ENCODE measurements at places on chromosomes 12 and 14. TPM values are rescaled to one million over a fixed set of nuclear protein-coding genes. Genes with fewer than 3 reads are reported as not detected.

GRCh38 chr12:113762155-113762881 lies 203.8 kb downstream of the RBM19 start:
- no peak overlapping the region for H3K27ac ChIP-seq
- peaks cover 14% of the 10 kb centered on the region for H3K27me3 ChIP-seq
- H3K4me1 ChIP-seq, result peaks cover 5% of the 10 kb centered on the region
- no peak for DNase-seq
- H3K4me3 ChIP-seq, result no peak overlapping the region
- no peaks in the 10 kb centered on the region for H3K36me3 ChIP-seq

GRCh38 chr14:19801118-19801464 lies 2.5 kb upstream of the OR4N2 start:
- no peak overlapping the region for H3K4me3 ChIP-seq
- H3K4me1 ChIP-seq, result no peaks in the 10 kb centered on the region
- no peak for DNase-seq

DNA sequence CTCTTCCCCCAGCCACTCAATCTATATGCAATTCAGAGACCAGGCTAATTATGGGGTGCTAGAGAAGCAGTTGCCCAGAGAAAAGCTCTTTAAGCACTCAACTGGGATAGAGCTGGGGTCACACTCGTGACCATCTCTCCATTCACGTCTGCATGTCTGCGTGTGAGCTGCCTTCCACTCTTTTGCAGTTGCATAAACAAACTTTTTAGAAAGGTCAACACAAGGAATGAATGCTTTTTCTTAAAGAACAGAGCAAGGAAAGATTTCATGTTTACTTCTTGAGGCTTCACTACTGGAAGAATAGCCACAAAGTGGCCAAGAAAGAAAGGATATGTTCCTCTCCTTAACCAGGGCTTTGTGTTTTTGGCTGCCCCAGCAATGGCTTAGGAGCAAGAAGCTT lies 151.1 kb downstream of the SAMD4A start:
- H3K36me3 ChIP-seq, result no peaks in the 10 kb centered on the region
- H3K27ac ChIP-seq, result peak overlapping the region; percentile 78
- H3K4me1 ChIP-seq, result peaks cover 33% of the 10 kb centered on the region

- no peak overlapping the region for H3K4me3 ChIP-seq
- no peaks in the 10 kb centered on the region for H3K27me3 ChIP-seq
- H3K4me1 ChIP-seq, result no peaks in the 10 kb centered on the region
- DNase-seq, result no peak
- H3K36me3 ChIP-seq, result peaks cover 12% of the 10 kb centered on the region
These were observed 18.1 kb upstream of the DIABLO start for GRCh38 chr12:122243965-122244364.

GRCh38 chr12:20547816-20548575 lies 147.1 kb upstream of the SLCO1C1 start:
- DNase-seq, result peak; percentile 45
- no peak overlapping the region for H3K27ac ChIP-seq
- H3K4me3 ChIP-seq, result no peak overlapping the region
- H3K36me3 ChIP-seq, result no peaks in the 10 kb centered on the region

DNA sequence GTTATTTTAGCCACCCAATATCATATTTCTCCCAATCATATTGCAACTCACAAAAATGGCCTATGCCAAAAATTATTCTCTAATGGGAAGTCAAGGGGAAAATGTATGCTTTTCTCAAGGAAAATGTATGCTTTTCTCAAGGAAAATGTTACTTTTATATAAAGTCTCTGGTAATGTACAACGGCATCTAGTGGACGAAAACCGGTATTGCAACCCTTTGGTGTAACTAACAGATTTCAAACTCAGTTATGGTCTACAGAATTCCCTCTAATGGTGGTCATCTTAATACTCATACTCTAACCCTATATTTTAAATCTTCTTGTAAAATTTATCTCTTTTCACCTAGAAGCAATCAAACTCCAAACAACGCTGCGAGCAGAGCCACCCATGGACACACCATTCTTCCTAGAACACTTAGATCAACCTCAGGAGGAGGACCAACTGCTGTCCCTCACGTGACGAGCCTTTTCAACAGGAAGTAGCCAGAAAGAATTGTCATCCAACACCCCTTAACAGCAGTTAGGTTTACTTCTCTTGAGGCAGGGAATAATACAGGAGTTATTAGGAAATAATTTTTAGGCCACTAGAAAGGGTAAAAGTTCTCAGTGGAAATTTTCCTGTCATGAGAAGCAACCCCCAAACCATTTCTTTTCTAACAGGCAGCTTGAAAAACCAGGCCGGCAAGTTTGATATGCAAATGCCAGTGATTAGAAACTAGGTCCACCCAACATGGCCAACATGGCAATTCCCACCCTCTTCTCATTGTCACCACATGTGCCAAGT lies 20.1 kb downstream of the APOBEC1 start:
- H3K27ac ChIP-seq, result no peak overlapping the region
- no peaks in the 10 kb centered on the region for H3K36me3 ChIP-seq
- peak; percentile 31 for DNase-seq
- H3K4me3 ChIP-seq, result no peak overlapping the region
- H3K4me1 ChIP-seq, result no peaks in the 10 kb centered on the region

GRCh38 chr12:88538250-88538649 lies 42.0 kb downstream of the KITLG start:
- H3K27ac ChIP-seq, result no peak overlapping the region
- no peaks in the 10 kb centered on the region for H3K27me3 ChIP-seq
- H3K36me3 ChIP-seq, result peaks cover 11% of the 10 kb centered on the region

DNA sequence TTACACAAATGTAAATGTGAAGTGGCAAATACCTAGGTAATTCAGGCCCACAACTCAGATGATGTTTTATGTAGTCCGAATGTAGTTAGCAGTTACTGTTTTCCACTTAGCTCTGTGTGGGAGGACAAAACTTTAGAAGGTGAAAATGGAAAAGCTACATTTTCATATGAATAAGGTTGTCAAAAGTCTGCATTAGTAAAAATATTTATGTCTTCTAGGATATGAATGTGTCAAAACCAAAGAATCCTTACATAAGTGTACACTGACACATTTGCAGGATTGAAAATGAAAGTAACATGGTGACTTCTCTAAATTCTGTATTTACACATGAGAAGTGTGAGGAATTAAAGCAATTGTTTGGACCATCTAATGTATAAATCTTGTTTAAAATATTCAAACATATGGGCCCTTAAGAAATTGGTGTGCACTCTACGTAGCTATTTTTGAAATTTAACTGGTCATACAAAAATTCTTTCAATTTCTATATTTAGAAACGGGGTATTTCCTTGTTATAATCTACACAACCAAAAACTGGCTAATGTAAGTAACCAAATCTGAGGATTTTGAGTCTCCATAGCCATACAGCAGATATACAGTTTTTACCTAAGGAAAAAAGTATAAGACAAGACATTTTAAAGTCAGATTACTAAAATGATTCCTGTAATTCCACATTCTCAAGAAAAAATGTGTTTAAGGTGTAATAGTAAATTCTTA lies 5.4 kb downstream of the CDKN1B start:
- peak overlapping the region; percentile 32 for H3K4me3 ChIP-seq
- peak overlapping the region; percentile 25 for H3K27ac ChIP-seq
- H3K27me3 ChIP-seq, result no peaks in the 10 kb centered on the region
- peaks cover 20% of the 10 kb centered on the region for H3K36me3 ChIP-seq
- DNase-seq, result peak; percentile 53

GRCh38 chr14:105473033-105473676 lies 1.5 kb upstream of the CRIP2 start:
- H3K36me3 ChIP-seq, result peaks cover 12% of the 10 kb centered on the region
- DNase-seq, result no peak
- no peak overlapping the region for H3K4me3 ChIP-seq
- H3K4me1 ChIP-seq, result peaks cover 15% of the 10 kb centered on the region

- H3K36me3 ChIP-seq, result no peaks in the 10 kb centered on the region
- no peak overlapping the region for H3K27ac ChIP-seq
- no peaks in the 10 kb centered on the region for H3K27me3 ChIP-seq
- DNase-seq, result peak; percentile 81
- H3K4me1 ChIP-seq, result peaks cover 8% of the 10 kb centered on the region
- no peak overlapping the region for H3K4me3 ChIP-seq
These were observed 67.2 kb downstream of the CCDC92 start for GRCh38 chr12:123905319-123905925.

NKX2-1 gene
- not detected for total RNA-seq

MEG3 gene
- total RNA-seq, result 32.5 TPM

SDR9C7 gene
- not detected for total RNA-seq

All from IMR-90 (cell line).